Tibial nerve (tissue), 4 donors: ENCODE measurements at places on chromosomes 1 and 21. TPM values are rescaled to one million over a fixed set of nuclear protein-coding genes. Genes with fewer than 3 reads are reported as not detected.

GRCh38 chr1:224182057-224182865 is 779 bp upstream of the DEGS1 start:
- DNase-seq = no peak

DNA sequence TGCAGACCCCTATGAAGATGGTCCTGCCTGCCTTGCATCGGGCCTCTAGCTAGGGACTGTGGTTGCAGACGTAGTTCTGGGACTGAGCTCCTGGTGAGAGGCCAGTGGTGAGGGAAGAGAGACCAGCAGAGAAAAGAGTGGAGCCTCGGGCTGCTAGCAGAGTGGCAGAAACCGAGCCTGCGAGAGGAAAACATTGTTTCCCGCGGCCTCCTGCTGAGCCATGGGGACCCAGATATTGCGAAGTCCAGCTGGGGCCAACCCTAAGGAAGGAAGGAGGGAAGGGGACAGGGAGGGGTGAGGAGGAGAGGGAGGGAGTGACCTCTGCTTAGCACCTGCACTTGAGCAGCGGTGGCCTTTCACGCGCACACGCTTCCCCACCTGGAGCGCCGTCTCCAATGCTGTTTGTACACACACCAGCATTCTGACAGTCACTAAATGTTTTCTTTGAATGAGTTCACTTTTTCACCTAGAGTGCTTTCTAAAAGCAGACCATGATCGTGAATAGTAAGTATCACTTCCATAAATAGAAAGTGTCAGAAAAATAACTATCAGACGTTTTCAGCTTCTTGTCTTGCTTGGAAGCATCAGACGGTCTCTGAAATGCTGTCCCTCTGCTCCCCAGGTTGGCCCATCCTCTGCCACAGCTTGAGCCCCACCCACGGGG is 2.5 kb upstream of the FNDC10 start:
- no peak for DNase-seq

- no peak for DNase-seq
These were observed 102.4 kb upstream of the BACE2 start for GRCh38 chr21:41065539-41065938.

DNA sequence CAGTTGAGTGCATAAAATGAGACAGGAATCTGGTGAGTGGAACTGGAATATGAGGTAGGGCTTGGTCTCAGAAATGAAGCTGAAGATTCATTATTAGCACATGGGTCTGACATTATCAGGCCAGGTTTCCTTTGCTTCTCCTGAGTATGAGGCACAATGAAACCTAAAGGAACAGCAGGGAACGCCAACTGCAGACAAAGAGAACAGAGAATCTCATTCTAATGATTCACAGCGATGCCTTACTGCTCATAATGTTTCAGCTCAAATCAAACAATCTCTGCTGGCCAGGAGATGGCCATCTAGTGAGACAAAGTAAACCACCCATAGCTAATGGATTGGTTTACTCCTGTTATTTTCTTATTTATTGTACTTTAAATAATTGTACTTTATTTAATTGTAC is 133.5 kb downstream of the C1orf21 start:
- DNase-seq = no peak

- DNase-seq = peak; percentile 81
These were observed at the start of gene HLX for GRCh38 chr1:220879076-220879508. TSS of gene HLX (plus strand) at chr1:220879443. CDS start at chr1:220879858, 415 bp downstream.

- no peak for DNase-seq
These were observed 22.1 kb downstream of the ARHGEF10L start for GRCh38 chr1:17561561-17561985.

- DNase-seq = no peak
These were observed 1357.7 kb downstream of the NCAM2 start for GRCh38 chr21:22355949-22356348.

DNA sequence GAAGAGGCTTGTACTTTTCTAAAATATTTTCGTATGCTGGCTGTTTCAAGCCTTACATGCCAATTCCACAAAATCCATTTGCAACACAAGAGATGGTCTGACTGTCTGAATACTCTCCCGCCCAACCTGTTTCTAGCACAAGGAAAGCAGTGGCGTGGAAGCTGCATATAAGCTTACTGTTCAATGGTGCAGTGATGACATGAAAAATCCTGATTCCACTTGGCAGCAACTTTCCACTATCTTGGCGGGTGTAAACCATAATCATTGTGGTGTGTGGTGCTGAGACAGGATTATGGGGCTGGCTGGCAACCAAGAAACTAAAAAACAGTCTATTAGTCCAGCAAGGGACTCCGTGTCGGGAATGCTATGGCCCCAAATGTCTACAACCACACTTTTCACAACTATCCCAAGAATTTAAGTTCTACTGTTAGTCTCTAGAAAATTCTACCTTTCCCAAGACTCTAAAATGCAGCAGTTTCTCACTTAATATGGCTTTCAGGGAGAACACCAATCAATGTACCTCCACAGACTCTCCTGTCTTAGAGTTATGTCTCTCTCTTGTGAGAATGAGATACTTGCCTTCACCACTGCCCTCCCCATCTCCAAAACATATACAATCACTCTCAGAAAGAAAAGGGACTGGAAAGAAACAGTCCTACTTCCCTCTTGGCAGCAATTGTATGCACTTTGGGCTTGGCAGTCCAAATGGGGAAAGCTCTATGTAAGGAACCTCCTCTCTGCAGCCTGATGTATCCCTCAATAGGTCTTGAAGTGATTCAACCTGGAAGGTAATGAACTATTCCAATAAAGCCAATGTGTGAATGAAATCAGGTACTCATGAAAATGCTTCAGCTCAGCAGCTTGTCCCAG is 9.5 kb downstream of the COLGALT2 start:
- no peak for DNase-seq

The FTCD gene
- 2.7 TPM for total RNA-seq

- DNase-seq = no peak
These were observed 125.5 kb upstream of the HNRNPU start for GRCh38 chr1:244989813-244990212.

The SPATA46 gene
- not detected for total RNA-seq

DNA sequence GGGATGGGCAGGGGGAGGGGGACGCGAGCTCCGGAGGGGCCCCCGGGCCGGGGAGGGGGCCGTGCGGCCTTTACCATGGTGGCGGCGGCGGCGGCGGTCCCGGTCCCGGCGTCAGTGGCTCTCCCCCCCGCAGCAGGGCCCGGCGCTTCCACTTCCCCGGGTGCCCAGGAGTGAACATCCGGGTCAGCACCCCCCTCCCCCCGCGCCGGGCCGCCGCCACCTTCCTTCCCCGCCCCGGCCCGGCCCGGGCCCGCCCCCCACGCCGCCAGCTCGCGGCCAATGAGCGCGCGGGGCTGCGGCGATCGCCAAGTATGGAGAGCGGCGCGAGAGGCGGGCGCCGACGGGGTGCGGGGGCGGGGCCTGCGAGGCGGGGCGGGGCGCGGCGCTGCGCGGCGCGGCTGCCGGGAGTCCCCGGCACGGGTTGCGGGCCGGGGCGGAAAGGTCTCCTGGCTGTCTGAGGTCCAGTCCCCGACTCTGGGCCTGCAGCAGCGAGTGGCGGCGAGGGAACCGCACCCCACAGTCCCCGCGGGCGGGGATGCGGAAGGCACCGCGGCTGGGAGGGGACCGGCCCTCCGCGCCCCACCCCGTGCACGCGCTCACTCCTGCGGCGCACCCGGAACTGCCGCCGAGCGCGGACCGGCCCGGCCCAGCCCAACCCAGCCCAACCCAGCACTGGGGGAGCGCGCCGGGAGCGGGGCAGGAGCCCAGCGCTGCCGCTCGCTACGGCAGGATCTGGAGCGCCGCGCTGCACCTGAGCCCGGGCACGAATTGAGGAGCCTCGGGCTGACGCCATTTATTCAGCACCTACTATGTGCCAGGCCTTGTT is at the start of gene CAPZB:
CAPZB (minus strand) TSS at position 178 of the 826 bp plus-strand sequence; CDS start at position 77, 101 bp downstream.
- DNase-seq = peak; percentile 90

DNA sequence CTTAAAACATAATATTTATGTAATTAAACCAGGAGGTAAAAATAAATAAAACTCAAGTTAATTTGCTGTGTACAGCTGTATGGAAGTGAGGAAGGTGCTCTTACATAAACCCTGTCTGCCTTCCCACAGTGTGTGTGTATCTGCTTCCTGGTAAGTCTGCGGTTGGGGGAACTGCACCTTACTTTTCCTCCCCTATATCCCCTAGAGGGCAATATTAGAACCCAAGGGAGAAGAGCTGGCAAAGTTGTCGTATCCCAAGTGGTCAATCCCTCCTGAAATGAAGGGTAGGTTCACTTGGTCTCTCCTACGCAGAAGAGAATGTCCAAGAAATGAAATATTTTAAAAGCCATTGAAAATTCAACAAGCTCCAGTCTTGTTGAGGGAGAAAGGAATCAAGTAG is 17.8 kb upstream of the JAK1 start:
- no peak for DNase-seq

GRCh38 chr1:220690140-220691052 is at the start of gene C1orf115:
TSS of gene C1orf115 (plus strand) at chr1:220690363. CDS start at chr1:220690403, 40 bp downstream.
- DNase-seq = peak; percentile 63

GRCh38 chr1:39609618-39610331 is 29.7 kb downstream of the HEYL start:
- DNase-seq = peak; percentile 61

DNA sequence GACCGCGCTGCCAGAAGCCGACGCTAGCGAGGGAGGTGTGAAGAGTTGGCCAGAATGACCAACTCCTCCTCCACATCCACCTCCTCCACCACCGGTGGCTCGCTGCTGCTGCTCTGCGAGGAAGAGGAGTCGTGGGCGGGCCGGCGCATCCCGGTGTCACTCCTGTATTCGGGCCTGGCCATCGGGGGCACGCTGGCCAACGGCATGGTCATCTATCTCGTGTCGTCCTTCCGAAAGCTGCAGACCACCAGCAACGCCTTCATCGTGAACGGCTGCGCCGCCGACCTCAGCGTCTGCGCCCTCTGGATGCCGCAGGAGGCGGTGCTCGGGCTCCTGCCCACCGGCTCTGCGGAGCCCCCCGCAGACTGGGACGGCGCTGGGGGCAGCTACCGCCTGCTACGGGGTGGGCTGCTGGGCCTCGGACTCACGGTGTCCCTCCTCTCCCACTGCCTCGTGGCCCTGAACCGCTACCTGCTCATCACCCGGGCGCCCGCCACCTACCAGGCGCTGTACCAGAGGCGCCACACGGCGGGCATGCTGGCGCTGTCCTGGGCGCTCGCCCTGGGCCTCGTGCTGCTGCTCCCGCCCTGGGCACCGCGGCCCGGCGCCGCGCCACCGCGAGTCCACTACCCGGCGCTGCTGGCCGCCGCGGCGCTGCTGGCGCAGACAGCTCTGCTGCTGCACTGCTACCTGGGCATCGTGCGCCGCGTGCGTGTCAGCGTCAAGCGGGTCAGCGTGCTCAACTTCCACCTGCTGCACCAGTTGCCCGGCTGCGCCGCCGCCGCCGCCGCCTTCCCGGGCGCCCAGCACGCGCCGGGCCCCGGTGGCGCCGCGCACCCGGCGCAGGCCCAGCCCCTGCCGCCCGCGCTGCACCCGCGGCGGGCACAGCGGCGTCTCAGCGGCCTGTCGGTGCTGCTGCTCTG is 1.2 kb downstream of the GPR88 start:
- DNase-seq = no peak

The LRRIQ3 gene
- 0.21 TPM for total RNA-seq

The RC3H1 gene
- 24.3 TPM for total RNA-seq

The SPRR2F gene
- total RNA-seq = not detected

- DNase-seq = no peak
These were observed 16.4 kb upstream of the TBX19 start for GRCh38 chr1:168264296-168264695.

DNA sequence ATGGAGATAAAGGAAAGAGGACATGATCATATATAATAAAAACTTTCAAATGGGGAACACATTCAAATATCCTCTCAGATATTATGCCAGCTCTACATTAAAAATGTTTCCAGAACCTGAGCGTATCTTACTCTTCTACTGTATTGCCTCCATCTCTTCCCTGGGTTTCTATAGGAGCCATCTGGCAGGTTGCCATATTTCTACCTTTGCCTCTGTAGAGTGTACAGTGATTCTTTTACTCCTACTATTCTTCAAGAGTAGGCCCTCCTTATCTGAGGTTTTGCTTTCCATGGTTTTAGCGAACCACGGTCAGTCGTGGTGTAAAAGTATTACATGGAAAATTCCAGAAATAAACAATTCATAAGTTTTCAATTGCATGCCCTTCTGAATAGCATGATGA is 259.5 kb downstream of the GRIK1 start:
- DNase-seq = no peak

DNA sequence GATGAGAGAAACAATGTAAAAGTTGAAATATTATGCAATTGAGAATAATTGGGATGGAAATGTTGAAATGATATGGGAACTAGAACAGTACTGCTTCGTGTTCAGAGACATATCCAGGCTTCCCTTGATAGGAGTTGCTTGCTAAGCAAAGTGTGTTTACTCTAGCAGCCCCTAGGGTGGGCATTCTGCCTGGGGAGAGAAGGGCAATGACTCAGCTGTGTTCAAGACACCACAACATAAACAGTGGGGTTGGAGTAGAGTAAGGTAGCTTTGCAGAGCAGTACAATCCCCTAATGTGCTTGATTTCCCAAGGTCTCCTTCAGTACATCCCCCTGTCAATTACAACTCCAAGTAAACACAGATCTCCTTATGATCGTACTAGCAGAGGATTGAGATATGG is 4.8 kb upstream of the PCNX2 start:
- no peak for DNase-seq

GRCh38 chr1:68585351-68585750 is 88.5 kb upstream of the DEPDC1 start:
- no peak for DNase-seq

The THEM5 gene
- not detected for total RNA-seq

GRCh38 chr1:53278298-53278725 is 40.0 kb upstream of the MAGOH start:
- DNase-seq = peak; percentile 41

The NHLH1 gene
- not detected for total RNA-seq

The NFASC gene
- 88.7 TPM for total RNA-seq

- DNase-seq = no peak
These were observed 44.0 kb downstream of the IGSF21 start for GRCh38 chr1:18151436-18152122.

GRCh38 chr1:109255097-109255651 is 5.8 kb downstream of the CELSR2 start:
- no peak for DNase-seq

GRCh38 chr1:162530307-162530987 is 31.1 kb upstream of the UAP1 start:
- no peak for DNase-seq

DNA sequence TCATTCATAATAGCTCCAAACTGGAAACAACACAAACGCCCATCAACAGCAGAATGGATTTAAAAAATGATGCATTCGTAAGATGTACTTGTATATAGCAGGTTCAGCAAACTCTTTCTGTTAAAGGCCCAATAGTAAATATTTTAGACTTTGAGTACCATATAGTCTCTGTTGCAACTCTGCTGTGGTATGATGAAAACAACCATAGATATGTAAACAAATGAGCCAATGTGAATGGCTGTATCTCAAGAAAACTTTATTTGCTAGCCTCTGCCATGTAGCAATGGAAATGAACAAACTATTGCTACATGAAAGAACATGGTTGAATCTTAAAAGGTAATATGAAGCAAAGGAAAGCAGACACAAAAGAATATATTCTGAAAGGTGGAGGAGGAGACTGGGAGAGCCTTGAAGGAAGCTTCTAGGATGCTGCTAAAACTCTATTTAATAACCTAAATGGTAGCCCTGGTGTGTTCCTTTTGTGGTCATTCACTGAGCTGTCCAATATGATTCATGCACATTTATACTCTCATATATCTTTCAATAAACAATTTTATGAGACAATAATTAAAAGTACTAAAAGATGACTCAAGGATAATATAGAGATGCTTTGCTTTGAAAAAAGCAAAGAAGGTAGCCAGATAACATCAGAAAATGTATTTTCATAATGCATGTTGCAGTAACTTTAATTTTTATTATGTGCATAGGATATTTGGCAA is 29.1 kb upstream of the FMO3 start:
- no peak for DNase-seq

The GBP6 gene
- total RNA-seq = not detected
